Activated CD4-positive, alpha-beta memory T cell treated with anti-CD3 and anti-CD28 coated beads for 36 hours (primary cell): ENCODE measurements at places on chromosomes 3 and 15.

- no peak for DNase-seq
These were observed 52.2 kb downstream of the REC114 start for GRCh38 chr15:73495181-73495580.

DNA sequence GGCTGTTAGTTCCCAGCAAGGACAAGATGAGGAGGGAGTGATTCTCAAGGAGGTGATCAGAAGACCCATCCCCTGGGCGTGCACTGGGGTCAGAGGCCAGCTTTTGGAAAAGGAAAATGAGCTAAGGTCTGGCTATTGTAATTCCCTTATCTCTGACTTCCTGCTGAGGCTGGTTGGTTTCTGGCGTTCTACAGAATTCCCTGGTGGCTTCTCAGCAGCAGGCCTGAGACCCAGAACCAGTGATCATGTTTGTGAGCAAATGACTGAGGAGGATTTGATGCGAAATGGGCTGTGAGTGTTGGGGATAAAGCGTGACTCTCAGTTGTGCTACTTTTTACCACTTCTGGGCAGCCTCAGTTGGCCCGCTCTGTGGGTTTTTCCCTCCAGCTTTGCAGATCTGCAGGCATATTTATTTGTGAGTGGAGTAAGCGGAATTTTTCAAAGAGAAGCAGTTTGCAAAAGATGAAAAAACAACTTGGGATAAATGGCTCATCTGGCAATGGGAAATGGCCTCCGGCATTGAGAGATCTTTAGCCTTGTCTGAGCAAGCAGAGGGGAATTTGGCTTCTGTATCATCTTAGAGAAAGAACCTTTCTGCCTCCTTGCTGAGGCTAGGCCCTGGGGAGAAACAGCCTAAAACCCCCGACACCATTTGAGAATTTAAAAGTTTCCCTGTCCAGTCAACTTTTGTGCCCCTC is 102.7 kb downstream of the SLCO3A1 start:
- DNase-seq: no peak

- DNase-seq: no peak
These were observed 457.6 kb downstream of the PDCD6IP start for GRCh38 chr3:34256021-34256420.

DNA sequence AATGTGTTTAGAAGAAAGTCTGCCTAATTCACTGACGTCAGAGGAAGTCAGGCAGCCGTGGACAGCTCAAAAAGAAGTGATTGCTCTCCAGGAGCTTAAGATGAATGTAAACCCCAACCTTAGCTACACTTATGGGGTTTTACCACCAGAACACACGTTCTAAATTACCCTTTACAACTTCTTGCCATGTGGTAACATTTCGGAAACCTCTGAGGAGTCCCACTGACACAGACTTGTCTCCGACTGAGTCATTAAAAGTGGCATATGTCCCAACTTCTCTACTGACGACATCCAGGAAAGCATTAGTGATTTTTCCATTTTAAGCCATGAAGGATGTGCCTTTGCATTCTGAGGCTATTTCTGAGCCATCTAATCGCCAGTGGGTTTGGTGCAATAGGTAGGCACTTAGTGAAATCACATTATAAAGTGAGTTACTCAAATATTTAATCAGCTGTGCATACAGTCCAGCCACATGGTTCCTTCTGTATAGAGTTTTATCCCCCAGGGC is 32.4 kb downstream of the C2CD4A start:
- no peak for DNase-seq

- no peak for DNase-seq
These were observed 88.6 kb upstream of the HERC1 start for GRCh38 chr15:63922261-63922904.

GRCh38 chr3:177362626-177363025 is 165.3 kb upstream of the TBL1XR1 start:
- DNase-seq: no peak

GRCh38 chr3:99960941-99961340 is 143.3 kb downstream of the CMSS1 start:
- no peak for DNase-seq

DNA sequence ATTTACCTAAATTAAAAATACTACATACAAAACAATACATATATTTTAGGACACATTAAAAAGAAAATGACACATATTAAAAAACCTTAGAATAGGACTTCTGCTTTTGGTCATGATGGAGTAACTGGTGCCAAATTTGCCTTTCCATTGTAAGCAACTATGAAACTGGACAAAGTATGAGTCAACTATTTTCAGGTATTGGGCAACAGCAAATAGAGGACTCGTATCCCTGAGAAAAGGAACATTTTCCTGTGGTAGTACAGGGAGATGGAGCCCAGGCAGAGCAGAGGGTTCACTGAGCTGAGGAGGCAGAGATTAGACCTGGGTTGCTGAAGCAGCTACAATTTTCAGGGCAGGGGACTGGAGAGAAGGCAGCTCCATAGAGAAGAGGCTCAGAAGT is 14.7 kb downstream of the CCR1 start:
- DNase-seq: no peak

DNA sequence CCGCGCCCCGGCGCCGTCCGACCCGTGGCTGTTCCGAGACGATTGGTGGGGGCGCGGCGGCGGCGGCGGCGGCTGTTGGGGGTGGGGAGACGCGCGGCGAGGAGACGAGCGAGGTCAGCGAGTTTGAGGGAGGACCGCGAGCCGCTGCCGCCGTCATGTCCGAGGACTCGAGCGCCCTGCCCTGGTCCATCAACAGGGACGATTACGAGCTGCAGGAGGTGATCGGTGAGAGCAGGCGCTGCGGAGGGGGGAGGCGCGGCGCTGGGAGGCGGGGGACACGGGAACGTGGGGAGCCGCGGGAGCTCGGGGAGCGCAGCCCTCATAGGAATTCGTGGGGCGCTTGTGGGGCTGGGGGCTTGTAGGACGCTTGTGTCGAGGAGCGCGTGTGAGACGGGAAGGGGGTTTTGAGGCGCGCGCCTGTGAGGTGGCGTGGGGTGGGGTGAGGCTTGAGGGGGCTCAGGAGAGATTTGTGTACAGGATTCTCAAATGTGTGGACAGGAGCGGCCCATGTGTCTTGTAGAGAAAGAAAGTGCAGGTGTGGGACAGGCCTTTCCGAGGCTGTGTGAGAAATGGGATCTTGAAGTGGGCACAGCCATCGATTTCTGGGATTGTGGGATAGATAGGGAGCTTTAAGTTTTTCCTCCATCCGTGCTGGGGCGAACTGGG is 518 bp downstream of the OXSR1 start:
- DNase-seq: no peak

GRCh38 chr3:184526088-184526433 is 35.5 kb upstream of the EPHB3 start:
- DNase-seq: no peak

DNA sequence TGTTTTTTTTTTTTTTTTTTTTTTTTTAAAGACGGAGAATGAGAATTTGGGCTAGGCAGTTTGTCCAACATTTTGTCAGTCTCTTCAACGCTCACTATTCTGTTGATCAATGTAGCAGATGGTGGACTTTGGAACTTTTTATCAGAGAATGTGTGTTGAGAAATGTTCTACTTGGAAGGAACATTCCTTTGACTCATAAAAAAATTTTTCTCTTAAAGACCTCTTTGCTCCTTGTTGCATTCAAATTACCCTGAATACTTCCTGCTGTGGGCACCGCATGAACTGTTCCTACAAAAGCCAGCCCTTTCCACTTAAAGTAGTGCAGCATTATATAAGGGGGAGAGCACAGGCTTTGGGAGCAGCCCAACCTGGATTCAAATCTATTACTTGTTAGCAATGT is 182.9 kb downstream of the AKAP13 start:
- no peak for DNase-seq

- DNase-seq: peak; percentile 28
These were observed 29.0 kb downstream of the CCDC12 start for GRCh38 chr3:46947546-46947901.

DNA sequence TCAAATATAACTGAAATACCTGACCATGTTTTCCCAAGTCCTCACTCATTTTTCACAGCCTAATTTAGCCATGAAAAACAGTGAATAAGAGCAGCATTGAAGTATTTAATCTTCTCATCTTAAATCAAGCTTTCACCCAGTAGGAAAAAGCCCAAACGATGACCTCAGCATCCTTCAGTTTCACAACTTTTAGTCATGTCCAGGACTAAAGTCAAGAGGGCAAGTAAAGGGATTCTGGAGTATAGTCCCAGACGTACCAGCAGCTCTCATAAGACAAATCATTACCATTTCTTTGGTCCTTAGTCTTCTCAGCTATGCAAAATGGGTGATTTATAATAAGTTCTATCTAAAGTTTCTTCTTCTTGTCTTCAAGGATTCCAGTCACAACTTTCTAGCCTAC is 237.3 kb downstream of the IL5RA start:
- no peak for DNase-seq

DNA sequence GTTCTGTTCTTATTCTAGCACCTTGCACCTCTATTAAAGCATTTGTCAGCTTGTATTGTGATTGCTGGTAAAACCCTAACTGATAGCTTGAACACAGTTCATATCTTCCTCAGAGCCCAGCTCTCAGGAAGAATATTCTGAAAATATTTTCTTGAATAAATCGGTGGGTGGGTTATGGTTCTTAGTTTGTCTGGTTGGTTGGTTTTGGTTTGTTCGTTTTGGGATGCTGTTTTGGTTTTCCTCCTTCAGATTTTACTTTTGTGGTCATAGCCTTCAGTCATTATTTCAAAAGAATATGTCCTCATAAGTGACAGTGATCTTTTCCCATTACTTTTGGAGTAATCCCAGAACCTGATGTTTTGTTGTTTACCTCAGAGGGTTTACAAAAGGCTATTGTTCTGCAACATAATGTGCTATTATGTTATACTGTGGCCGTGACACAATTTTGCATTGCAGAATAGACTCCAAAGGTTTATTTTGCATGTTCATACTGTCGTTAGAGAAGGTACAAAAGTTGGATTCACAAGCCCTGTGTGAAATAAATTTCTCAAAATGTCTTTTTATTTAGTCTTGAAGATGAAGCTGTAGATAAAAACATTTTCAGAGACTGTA is 2.7 kb upstream of the TMEM87A start:
- DNase-seq: no peak

DNA sequence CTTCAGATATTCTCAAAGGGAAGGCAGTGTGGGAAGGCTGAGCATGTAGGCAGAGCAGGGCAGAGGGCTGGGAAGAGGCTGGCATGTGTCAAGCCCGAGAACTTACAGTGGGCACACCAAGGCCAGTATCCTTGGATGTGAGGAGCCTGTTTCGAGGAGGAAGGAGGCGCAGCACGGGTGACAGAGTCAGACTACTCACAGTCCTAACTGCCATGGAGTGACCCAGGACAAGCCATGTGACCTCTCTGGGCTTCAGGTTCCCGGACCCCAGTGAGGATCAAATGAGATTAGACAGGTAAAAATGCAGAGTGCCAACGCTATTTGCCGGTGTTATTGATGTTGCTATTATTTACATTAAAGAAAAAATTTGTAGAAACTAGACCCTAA is 65.3 kb downstream of the NSMCE3 start:
- no peak for DNase-seq
